ENCODE measurements at places on chromosomes 7 and 10.

GRCh38 chr7:33130184-33130583 is 820 bp downstream of the BBS9 start:
- peak; percentile 26 for DNase-seq

DNA sequence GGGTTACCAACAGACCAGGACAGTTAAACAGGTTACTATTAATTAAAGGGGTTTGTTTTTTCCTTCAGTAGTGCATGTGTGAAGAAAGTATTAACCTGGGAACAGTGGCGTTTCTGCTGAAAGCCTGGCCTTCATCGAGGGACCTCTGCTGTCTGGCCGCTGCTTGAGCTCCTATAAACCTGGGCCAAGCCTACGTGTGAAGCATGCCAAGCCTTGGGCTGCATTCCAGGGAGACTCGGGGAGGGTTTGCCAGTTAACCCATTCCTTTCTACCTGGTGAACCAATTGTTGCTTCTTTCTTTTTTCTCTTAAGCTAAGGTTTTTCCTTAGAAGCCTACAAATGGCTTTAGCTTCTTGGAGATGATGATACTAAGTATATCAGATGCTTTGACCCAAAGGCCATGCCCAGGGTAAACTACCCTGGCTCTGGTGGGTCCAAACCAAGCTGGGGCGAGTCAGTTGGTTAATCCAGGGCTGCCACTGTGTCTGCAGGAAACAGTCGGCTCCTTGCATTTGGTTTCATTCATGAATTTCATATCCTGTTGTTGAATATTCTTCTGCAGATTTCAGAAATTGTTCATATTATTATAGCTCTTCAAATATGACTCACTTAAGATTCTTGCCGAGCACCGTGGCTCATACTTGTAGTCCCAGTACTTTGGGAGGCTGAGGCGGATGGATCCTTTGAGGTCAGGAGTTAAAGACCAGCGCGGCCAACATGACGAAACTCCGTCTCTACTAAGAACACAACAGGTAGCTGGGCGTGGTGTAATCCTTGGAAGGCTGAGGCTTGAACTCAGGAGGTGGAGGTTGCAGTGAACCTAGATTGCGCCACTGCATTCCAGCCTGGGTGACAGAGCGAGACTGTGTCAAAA is 23.8 kb downstream of the PFKP start:
- DNase-seq = peak; percentile 96

GRCh38 chr10:1085258-1085657 is 29.1 kb downstream of the WDR37 start:
- no peak for DNase-seq

GRCh38 chr7:99381664-99382075 is 7.1 kb downstream of the ARPC1B start:
- no peak for DNase-seq

GRCh38 chr10:131871673-131872005 is 29.2 kb upstream of the PPP2R2D start:
- no peak for DNase-seq

DNA sequence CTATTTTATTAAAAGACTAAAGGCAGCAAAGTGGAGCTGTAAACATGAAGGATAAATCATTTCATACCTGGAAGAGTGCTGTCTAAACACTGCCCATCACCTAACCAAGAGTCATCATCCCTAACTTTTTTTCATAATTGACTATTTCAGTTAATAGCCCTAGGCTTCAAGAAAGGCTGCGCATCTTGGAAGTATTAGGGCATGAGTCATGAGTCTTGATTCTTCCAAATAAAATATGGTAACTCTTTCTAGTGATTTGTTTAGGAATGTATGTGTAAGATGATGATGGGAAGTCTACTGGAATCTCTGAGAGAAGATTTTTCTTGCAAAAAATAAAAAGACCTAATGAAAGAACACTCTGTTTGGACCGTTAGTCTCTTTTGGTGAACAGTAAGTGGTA is 207.7 kb upstream of the AHR start:
- DNase-seq = peak; percentile 94

- DNase-seq = no peak
Observed at GRCh38 chr7:85115006-85115405, 71.8 kb downstream of the SEMA3D start.

DNA sequence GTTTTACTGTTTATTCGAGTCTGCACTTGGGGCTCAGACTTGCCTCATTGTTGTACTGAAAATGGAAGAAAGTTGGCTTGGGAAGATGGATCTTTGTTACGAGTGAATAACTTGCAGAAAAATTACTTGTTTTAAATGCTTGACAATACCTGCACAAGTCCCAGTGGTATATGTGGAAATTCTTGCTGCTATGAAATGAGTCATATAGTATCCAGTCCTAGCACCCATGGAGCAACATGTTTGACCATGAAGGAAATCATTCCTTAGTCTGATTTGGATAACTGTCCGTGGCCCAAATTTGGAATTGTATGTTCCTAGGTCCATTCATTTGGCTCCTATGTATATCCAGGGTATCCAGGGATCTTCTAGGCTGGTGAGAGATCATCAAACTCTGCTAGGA is 1096.8 kb downstream of the KCNMA1 start:
- no peak for DNase-seq

DNA sequence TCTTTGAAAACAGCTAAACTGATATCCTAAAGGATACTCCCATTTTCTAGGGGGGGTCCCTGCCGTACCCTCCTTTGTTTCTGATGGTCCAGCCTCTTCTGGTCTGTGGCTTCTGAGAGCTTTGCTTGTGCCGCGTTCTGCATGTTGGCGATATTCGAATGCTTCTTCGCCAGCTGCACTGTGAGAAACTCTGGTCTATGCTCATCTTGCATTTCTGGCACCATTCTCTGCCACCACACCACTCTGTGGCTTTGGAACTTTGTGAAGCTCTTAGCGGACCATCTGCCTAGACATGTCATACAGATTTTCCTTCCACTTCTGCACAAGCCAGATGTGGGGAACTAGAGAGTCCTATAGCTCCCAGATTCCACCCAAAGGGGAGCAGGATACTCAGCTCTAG is 197.2 kb downstream of the REEP3 start:
- no peak for DNase-seq

DNA sequence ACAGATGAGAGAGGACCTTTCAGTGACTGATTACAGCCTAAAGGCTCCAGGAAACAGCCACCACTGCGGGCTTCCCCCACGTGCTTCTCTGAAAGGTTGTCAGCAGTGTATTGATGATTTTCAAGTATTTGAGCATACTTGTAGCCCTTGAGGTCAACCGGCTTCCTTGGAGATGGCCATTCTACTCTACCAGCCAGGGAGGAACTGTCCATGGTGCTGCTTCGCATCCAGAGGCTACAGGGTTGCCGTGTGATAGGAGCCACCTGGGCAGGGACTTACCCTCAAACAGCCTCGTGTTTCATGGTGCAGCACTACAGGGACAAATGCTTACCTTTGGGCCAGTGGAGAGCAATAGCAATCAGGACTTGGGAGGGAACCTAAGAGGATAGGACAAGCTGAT is 179.5 kb downstream of the DPP6 start:
- DNase-seq = no peak

DNA sequence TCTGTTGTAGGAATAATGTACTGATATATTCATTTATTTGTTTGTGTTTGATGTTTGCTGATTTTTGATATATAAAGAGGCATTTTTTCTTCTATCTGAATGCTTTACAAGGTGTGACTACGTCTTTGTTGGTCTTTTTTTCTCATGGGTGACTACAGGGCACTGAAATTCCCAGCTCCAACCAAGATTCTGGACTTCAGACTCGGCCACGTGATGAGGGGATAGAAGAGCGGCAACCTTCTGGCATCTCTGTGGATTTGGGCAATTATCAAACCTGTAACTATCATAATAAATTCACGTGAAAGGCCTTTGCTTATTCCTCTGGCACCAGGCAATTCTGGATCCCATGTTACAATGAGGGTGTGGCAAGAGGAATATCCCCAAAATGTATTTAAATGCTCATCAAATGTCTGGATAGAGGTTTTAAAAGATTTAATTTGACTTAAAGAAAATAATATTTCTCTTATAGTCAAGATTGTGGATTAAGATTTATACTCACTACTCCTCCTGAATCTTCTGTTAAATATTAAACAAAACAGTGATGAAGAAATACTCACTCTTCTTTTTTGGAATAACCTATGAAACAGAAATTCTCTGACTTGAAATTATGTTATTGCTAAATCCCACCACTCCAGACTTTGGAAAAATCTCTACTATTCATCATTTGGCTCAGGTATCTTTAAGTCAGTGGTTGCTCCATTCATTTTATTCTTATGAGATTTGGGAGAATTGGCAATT is 276.3 kb downstream of the GPR37 start:
- no peak for DNase-seq

- no peak for DNase-seq
Observed at GRCh38 chr10:372566-372965, 237.3 kb downstream of the ZMYND11 start.

DNA sequence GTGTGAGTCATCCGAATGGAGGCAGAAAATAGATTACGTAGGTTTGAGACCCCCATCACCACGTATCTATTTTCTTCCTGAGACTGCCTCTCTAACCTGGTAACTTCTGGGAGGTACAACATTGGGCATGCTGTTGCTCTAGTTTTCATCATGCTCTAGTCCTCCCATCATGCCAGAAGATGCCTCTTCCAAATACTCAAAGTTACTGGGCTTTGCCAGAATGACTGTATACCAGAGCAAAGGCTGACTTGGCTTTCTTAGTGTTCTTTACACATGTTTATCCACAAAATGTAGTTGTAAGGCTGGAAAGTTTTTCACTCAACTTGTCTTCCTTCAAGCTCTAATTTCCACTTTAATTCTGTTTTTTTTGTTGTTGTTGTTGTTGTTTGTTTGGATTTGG is 370.5 kb downstream of the MDFIC start:
- DNase-seq = no peak

DNA sequence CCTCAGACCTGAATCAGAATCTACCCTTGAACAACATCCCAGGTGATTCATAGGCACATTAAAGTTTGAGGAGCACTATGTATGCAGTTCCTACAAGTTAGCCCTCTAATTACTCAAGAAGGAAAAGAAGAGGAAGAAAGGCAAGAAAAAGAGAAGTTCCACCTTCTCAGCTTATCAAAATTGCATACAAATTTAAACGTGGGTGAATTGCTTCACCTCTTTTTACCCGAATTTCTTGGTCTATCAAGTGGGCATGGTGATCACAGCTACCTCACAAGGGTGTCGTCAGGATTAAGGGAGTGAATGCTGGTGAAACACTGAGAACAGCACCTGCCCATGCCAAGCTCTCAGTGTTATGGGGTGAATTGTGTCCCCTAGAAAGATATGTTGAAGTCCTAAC is 43.8 kb upstream of the PAPSS2 start:
- DNase-seq = no peak

DNA sequence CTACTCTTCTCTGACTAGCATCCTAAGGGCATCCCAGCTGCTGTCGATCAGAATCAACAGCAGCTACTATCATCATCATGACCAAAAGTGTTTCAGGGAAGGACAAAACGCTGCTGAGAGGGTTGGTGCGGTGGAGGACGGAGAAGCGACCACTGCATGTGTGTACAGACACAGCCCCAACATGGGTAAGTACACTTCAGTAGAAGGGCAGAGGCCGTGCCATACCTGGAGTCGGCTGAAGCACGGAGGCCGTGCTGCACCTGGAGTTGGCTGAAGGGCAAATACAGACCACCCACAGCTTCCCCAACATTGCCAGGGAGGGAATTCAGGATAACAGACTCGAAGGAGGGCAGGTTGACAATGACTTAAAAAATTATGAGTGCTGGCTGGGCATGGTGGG is 67.8 kb upstream of the CYTH3 start:
- no peak for DNase-seq

DNA sequence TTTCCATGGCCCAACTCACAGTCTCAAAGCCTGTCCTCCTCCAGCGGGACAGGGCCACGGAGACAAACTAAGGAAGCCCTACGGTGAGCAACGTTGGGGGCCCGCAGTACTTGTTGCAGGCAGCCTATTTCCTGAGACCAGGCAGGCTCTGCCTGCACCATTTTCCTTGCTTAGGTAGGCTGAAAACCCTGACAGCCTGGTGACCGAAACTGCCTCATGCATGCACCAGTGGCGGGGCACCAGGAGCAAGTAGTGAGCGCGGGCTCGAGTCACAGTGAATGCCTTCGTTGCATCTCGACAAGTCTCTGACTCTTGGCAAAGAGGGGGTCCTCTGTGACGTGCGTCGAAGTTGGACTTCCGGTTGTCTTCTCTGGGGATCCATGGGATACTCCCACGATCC is 23.3 kb upstream of the ZNF273 start:
- DNase-seq = no peak

DNA sequence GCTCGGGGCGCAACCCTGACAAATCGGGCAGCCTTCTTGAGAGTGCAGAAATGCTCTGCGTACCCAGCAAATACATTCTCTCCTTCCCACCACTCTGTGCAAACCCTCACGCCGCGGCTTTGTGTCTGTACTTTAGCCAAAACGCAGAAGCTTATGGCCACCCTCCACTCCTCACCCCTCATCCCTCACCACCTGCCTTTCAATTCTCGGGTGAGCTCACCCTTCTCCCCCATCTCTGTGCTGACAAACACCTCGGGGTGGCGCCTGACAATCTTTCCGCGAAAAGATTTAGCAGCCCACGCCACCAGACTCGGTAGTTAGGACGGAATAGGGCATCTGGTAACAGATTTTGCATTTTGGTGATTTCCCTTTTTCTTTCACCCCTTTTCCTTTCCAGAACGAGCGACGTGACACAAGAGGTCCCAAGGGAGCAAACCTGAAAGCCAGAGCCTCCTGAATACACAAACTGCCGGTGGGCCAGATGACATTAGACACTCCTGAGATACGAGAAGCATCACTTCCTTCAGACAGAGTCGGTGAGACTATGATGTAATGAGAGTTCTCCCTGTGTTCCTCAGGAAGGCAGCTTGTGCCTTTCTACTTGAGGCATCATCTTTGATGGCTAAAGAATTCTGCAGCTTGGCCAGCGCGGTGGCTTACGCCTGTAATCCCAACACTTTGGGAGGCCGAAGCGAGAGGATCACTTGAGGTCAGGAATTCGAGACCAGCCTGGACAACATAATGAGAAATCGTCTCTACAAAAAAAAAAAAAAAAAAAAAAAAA is 671 bp upstream of the ATAD1 start:
- peak; percentile 53 for DNase-seq

- DNase-seq = no peak
Observed at GRCh38 chr7:4836206-4836661, 25.6 kb downstream of the PAPOLB start.

DNA sequence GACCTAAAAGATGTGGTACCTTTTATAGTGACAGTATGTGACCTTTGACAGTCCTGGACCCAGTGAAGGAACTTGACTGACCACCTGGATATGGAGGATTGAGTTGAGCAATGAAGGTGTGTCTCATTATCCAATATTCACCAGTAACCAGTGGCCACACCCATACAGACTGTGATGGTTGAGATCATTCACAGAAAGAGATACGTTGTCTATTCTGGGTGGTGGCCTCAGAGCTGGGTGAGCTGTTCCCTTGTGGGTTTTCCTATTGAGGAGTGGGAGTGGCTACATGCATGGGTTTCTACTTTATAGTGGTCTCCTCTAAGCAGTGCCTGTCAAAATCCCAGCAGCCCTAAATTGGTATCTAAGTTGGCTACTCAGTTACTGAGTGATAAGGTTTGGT is 507.4 kb downstream of the SORCS3 start:
- DNase-seq = no peak

- DNase-seq = no peak
Observed at GRCh38 chr7:127986581-127987521, 44.4 kb downstream of the LRRC4 start.

GRCh38 chr7:51764976-51765375 is 448.4 kb upstream of the COBL start:
- DNase-seq = no peak

- DNase-seq = no peak
Observed at GRCh38 chr10:79027147-79028055, 41.4 kb upstream of the ZMIZ1 start.

- no peak for DNase-seq
Observed at GRCh38 chr7:76509931-76510877, at the start of gene UPK3B. TSS of gene UPK3B (plus strand) at chr7:76510552. CDS start at chr7:76510653, 101 bp downstream.

GRCh38 chr10:100621360-100622205 is 85.8 kb downstream of the HIF1AN start:
- DNase-seq = no peak
